Tongue (tissue), 3 donors: ENCODE measurements at places on chromosomes 7 and 10. TPM values are rescaled to one million over a fixed set of nuclear protein-coding genes. Genes with fewer than 3 reads are reported as not detected.

The CLRN3 gene
- not detected for total RNA-seq

The ZDHHC16 gene
- total RNA-seq = 35.9 TPM

The CDNF gene
- 4.8 TPM for total RNA-seq

The MAT1A gene
- total RNA-seq = 0.31 TPM

The ELOVL3 gene
- not detected for total RNA-seq

The AGK gene
- total RNA-seq = 40.0 TPM

The GDF10 gene
- 32.6 TPM for total RNA-seq

The ARHGEF35 gene
- total RNA-seq = 4.2 TPM

The TNS3 gene
- 39.7 TPM for total RNA-seq

The TMEM26 gene
- total RNA-seq = 7.4 TPM

The CDC14C gene
- total RNA-seq = not detected

The ADRA2A gene
- total RNA-seq = 4.3 TPM

The PRLHR gene
- not detected for total RNA-seq

The GUSB gene
- total RNA-seq = 38.8 TPM

The TMEM184A gene
- total RNA-seq = 22.1 TPM

The SAMD9L gene
- 11.8 TPM for total RNA-seq

The OR6V1 gene
- total RNA-seq = not detected

The PPA1 gene
- total RNA-seq = 83.2 TPM

The TRIM50 gene
- 0.31 TPM for total RNA-seq

The ZNF33B gene
- 20.4 TPM for total RNA-seq

The LIPF gene
- total RNA-seq = not detected

The FEZF1 gene
- total RNA-seq = not detected

The OR2A42 gene
- total RNA-seq = not detected

The GPR26 gene
- total RNA-seq = 0.10 TPM
